Foreskin keratinocyte (primary cell): ENCODE measurements at places on chromosomes 5 and 9. TPM values are rescaled to one million over a fixed set of nuclear protein-coding genes. Genes with fewer than 3 reads are reported as not detected.

The C7 gene
- not detected in 2 replicates for total RNA-seq

The PPIC gene
- 25.9 and 29.0 TPM in 2 replicates for total RNA-seq

The SPINK6 gene
- total RNA-seq: 0.61 and 1.1 TPM in 2 replicates

The STC2 gene
- 10.2 and 25.1 TPM in 2 replicates for total RNA-seq

The NOXA1 gene
- total RNA-seq: 0.39 and 0.88 TPM in 2 replicates
